ENCODE measurements at places on chromosomes 6 and 20.

DNA sequence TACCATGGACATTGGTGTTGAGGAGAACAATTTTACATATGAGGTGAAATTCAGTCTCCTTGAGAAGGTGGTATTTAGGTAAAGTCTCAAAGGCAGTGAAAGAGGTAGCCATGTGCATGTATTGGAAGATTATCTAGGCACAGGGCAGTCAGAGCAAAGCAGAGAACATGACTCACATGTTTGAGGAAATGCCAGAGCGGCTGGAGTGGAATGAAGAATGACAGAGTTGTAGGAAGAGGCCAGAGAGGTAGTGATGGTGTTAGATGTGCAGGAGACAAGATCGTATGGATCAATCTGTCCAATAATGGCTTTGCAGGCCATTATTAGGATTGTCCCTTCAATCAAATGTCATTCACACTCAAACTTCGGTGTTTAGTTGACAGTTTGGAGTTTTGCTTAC lies 449.4 kb upstream of the PTCHD4 start:
- DNase-seq = no peak

DNA sequence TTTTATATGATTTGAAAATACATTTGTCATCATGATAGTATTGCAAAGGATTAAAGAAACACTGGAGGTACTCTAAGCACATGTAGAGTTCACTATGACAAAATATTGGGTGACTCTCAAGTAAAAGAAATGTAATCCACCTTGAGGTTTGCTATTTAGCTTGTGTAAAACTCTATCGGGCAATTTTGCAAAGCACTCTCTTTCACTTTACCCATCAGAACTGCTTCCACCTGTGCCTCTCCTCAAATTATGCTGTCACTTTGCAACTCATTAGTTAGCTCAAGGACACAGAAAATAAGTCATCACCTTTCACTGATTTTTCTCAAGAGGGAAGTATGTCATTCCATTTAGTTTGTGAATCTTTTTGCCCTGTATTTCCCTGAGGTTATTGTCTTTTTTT lies 14.0 kb downstream of the TRDN start:
- DNase-seq = no peak

DNA sequence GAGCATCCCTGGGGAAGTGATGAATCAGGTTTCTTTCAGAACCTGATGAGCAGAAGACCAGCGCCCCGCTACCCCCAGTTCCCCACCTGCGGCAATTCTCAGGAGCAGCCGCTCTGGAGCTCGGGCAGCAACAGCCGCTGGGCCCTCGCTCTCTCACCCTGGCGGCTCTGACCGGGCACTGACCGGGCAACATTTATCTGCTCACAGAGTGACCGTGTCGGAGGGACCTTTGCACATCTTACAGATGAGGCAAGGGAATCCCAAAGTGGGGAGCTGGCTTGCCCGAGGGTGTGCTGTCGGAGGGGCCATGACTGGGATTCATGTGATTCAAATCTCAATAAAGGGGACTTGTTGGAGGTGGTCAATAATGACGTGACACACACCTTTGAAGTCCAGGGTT lies 26.2 kb upstream of the KCNK16 start:
- no peak for DNase-seq

DNA sequence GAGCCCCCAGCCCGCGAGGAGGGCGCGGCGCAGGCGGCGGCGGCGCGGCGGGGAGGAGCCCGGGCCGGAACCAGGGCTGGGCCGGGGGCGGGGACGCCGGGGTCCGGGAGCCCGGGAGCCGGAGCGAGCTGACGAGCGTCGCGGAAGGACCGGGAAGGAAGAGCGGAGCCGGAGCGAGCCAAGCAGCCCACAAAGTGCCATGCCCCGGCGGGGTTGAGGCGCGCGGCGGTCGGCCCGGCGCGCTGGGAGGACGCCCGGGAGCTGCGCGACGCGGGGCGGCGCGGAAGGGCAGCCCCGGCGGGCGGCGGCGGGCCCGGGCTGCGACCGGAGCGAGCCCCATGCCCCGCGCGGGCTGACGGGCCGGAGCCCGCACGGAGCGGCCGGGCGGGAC lies 289 bp downstream of the FOXP4 start:
- no peak for DNase-seq

DNA sequence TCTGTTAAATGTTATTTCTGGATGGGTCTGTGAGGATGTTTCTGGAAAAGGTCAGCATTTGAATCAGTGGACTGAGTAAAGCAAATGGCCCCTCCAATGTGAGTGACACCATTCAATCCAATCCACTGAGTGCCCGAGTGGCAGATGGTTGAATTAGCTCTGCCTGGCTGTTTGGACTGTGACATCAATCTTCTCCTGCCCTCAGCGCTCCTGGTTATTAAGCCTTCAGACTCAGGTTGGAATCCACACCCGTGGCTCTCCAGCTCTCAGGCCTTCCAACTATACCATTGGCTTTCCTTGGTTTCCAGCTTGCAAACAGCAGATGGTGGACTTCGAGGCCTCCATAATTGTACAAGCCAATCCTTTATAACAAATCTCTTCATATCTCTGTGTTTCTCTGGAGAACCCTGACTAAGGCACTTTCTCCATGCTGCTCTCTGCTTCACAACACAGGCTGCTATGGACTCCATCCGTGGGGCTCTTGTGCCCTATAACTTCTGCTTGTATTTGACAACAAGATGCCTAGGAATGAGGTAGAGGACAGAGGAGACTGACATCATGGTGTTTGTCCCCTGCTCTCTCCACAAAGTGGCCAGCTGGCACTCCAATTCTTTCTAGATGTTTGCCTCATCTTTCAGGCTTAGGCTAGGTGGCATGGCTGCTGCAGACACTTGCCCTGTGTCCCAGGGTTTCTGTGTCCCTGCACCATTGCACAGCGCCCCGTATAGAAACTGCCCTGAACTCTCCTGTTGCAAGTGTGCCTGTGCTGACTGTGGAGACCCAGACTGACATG lies 4.8 kb upstream of the CSTL1 start:
- no peak for DNase-seq

DNA sequence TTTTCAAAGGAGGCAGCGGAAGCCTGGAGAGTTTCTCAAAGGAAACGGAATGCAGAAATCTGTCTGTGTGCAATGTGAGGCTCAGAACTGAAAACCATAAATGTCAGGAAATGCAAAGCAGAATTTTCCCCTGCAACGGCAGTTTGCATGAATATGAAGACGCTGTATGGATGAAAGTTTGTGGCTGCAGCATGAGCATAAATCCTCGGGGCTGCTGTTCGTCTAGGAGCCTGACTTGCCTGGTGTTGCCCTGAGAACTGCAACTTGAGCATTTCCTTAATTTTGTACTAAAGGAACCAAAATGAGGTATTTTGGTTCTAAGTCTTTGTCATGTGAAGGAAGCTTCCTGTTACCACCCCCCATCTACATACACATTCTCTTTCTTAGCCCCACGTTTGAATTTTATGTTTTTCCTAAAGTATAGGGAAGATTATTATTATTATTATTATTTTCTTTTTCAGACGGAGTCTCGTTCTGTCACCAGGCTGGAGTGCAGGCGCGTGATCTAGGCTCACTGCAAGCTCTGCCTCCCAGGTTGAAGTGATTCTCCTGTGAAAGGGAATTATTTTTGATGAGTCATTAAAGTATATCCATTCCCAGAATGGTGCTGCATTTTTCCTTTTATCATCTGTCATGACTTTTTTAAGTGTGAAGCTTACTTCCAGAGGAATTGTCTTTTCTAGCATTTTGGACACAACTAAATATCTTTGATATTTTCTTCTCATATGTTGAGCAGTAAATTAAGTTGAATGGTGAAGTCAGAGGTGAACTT lies 33.1 kb downstream of the MTHFD1L start:
- no peak for DNase-seq

GRCh38 chr6:154276810-154277628 lies 79.6 kb downstream of the IPCEF1 start:
- no peak for DNase-seq

GRCh38 chr6:42898891-42899361 lies 16.9 kb upstream of the PTCRA start:
- DNase-seq = no peak

DNA sequence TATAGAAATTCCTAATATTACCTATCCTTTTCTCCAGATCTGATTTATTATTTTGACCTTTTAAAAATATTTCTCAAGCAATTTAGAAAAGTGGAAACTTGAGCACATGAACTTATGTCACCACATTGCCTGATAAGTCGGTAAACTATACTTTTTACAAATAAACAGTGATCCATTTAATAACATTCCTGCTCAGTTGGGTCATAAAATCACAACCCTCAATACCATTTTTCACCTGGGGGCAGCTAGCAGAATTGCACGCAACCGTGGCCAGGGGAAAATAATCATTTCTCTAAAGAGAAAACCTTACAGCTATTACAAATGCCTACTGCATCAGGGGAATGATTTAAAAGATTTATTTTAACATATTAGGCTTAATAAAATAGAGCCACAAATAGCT lies 614.5 kb downstream of the PHF3 start:
- no peak for DNase-seq

DNA sequence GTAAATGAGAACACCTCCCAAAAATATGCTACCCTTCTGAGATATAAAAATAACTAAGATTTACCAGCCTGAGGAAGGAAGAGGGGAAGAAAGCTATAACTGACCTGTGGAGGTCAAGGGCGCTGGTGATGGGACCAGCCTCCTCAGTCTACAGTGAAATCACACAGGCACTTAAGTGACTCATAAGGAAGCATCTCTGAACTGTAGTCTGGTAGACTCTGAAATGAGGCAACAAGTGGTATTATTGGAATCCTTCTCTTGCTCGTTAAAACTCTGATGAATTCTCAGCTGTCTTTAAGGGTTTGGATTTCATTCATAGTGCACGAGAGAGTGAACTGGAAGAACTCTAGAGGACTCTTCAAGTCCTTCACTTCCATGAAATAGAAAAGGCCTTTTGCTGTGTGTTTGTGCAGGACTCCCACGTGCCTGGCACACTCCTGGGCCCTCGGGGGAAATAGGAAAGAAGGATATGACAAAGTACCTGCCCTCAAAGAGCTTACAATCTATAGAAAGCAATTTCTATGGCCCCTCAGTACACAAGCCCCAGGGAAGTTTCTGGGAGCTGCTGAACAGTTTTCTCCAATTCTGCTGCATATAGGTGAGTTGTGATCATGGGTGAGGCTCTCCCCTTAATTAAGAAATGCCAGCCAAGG lies 231.8 kb upstream of the RREB1 start:
- DNase-seq = no peak

DNA sequence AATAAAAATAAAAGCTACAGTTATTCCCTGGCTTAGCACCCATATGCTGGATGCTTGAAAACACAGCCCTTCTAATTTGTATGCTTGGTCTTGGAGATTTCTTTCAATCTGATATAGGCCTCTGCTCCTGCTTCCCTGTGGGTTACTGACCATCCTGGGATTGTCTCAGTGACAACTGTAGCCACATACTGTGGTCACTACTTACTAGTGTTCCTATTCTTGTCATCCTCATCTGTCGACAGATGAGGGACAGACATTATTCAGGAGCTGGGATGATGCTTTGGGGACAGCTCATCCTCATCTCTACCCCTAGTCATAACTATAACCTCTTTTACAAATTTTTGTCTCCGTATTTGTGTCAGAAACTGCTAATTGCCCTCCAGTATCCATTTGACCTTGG lies 388.9 kb upstream of the MAP3K7 start:
- no peak for DNase-seq

GRCh38 chr20:2244993-2245392 lies 50.8 kb upstream of the TGM3 start:
- no peak for DNase-seq

GRCh38 chr20:32480371-32481241 lies 104.5 kb downstream of the NOL4L start:
- DNase-seq = no peak

GRCh38 chr6:159602431-159603041 lies 90.5 kb downstream of the SOD2 start:
- no peak for DNase-seq

GRCh38 chr20:21303872-21304586 lies 898 bp downstream of the XRN2 start:
- DNase-seq = no peak

GRCh38 chr20:378961-379336 lies 1.6 kb upstream of the TRIB3 start:
- no peak for DNase-seq
